ENCODE measurements at places on chromosomes 16 and 17.

- no peak for DNase-seq
These were observed 5.2 kb downstream of the TIMP2 start for GRCh38 chr17:78919861-78920450.

DNA sequence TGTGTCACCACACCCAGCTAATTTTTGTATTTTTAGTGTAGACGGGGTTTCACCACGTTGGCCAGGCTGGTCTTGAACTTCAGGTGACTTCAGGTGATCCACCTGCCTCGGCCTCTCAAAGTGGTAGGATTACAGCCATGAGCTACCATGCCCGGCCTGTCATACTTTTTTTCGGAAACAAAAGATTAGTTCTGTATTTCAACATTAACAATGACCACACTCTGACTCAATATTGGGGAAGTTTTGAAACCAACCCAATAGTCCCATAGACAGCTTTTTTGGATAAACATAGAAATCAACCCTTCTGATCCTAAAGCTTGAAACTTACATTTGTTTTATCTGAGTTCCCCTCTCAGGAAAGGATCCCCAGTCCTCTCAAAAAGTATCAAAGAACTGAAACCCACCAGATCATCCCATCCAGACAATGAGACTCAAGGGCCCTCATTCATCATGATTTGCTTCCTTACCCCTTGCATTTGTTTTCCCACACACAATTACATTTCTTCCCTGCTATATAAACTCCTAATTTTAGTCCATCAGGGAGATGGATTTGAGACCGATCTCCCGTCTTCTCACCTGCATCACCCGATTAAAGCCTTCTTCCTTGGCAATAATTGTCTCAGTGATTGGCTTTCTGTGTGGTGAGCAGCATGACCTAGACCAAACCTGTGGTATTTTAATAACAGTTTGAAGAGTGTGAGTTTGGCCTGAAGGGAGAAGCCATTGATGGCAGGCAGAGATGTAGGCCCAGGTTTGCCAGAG lies 7.2 kb upstream of the AGRP start:
- no peak for DNase-seq

GRCh38 chr17:83109793-83110645 lies 30.6 kb downstream of the METRNL start:
- no peak for DNase-seq

DNA sequence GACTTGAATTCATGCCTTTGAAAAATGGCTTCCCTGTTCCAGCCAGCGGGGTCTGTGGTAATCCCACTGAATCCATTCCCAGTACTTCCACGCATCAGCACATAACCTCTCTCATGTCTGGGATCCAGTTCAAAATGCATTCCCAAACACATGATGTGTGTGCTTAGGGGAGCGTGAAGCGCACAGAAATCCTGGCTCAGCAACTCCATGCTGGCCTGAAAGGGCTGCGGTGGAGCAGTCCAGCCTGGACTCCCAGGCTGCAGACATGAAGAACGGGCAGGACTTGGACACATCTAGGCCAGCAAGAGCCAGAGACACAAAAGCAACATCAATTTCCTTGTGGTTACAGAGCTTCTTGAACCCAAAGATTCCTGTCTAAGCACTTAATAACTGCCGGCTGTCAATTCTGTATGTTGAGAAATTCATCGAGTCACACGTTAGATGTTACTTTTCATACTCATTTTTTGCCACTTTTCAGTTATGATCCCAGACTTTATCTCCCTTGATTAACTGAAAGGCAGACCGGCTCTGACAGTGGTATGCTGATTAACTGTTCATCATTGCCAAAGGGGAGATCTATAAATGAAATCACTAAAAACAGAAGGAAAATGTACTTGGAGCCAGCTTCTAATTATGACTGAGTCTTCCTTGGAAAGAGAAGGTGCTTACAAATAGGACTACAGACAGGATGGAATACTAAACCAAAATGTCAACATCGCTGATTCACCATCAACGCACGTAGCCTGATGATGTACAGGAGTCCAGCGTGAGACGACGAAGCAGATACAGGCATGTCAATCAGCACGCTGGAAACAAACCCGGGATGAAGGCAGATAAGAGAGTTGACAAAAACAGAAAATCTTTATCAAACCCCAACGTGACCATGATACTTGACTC lies 23.0 kb downstream of the NSMCE1 start:
- DNase-seq: peak; percentile 41

DNA sequence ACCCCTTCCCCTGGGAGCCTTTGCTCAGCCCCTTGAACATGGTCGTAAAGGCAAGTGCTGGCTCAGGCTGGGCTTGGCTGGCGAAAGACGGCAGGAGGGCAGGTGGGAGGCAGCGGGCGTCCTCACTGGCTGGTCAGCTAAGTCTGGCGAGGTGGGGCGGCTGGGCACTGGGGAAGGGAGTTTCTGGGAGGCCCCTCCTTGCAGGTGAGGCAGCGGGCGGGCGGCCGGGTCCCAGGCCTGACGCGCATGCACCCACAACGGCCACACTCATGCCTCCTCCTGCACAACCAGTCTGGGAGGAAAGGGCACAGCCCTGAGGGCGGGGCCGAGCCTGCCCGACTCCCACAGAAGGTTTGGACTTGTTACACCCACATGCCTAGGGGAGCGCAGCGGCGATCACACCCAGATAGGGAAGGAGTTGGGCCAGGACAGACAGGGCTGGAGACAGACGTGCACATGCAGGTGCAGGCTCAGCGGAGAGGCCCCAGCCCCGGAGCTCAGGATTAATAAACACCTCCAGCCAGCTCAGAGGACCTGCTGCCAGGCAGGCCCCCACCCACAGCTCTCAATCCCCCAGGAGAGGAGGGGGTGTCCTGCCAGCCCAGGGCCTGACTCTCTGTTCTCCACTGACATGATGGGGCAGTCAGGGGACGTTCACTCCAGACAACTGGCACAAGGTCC lies at the start of gene EVPL:
Gene EVPL (minus strand): TSS at position 148 of the 681 bp plus-strand sequence. CDS start 108 bp downstream, at position 40.
- DNase-seq: no peak

DNA sequence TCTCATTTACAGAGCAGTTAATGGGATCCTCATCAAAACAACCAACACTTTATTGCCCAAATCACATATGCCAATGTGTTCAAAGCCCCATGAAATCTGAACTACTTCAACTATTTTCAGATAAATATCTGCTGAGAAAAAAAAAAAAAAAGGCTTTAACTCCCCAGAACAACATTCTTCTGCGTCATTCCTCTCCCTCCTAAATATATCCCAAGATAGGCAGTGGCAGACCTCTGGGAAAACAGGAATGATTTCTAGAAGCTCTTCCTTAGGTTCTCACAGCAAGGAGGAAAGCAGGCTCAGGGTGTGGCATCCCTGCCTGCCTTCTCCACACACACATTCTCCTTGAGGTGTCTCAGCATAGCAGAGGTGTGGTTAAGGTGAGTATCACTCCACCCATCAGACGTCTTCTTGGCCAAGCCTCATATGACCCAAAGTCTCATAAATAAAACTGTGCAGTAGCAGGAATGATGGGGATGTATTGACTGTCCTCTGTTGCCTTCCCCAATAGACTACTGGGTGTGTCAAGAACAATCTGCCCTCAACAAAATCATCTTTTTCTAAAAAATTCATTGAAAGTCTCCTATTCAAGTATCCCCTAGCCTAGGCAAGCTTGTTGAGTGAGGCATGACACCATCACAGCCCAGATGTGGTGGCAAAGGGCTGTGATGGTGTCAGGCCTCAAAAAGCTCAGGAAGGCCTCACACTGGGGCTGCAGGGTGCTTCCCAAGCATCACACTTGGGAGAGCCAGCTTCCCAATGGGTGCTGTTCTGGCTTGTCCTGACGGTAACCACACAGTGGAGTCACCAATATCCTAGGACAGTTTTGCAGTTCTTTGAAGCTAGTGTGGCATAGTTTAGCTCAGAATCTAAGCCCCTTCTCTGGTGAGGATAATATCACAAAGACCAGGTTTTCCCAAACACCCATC lies 135.4 kb upstream of the SOX9 start:
- no peak for DNase-seq

- DNase-seq: no peak
These were observed 1.8 kb downstream of the MAPT start for GRCh38 chr17:45895969-45896785.

GRCh38 chr16:85079785-85080570 lies 32.3 kb downstream of the CIBAR2 start:
- no peak for DNase-seq

GRCh38 chr17:5019475-5019956 lies 15.7 kb downstream of the SLC52A1 start:
- peak; percentile 44 for DNase-seq

DNA sequence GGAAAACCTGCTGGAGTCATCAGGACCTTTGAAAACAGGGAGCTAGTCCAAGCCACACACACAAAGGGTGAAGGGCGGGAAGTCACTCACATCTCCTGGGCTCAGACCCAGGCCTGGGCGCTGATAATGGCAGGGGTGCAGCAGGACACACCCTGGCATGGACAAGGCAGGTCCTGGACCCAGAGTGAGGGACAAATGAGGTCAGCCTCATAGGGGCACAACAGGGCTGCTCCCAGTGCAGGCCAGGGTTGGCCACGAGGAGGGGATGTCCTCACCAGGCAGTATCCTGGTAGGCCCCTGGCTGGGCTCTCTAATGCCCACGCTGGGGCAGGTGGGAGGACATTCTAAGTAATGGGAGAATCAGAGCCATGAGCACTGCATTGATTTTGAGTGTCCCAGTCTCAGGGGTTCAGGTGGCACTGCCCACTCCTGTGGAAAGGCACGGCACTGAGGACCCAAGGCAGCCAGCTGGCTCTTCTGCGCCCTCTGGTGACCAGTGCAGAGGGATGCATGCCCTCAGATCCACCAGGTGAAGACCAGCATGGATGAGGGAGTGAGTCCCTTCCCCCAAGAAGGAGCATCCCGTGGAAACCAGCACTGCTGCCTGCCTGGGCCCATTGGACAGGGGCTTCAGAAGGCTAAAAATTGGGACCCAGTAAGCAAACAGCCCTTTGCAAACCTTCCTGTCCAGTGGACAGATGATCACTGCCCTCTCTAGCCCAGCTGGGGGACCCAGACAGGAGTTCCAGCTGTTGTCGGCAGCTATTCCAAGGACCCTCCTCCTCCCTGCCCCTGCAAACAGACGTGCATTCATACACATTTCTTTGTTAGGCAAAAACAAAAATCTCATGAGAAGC lies 23.4 kb upstream of the SREBF1 start:
- peak; percentile 45 for DNase-seq

GRCh38 chr16:600781-601180 lies 10.9 kb downstream of the RAB40C start:
- no peak for DNase-seq

DNA sequence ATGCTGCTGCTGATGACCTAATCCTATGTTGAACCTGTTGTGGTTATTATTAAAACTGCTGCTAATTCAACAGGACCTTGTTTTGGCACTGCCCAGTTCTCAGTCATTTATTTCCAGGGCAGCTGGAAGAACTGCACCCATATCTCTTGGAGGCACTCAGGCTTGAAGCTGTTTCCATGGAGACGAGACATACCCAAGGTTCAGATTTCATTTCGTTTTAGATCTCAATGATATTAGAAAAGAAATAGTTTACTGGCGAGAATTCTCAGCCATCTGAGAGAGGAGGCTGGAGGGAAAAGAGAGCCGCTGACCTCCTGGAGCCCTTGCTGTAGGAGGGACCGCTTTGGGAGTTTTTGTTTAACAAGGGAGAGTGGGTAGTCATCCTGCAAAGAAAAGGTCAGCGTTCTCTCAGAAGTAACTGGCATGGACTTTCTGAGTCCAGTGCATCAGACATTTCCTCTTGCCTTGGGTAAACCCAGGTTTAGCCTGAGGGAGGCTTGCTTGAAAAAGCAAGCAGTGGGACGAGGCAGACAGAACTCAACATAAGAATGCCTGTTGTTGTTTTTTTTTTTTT lies 75.4 kb downstream of the YPEL2 start:
- no peak for DNase-seq

DNA sequence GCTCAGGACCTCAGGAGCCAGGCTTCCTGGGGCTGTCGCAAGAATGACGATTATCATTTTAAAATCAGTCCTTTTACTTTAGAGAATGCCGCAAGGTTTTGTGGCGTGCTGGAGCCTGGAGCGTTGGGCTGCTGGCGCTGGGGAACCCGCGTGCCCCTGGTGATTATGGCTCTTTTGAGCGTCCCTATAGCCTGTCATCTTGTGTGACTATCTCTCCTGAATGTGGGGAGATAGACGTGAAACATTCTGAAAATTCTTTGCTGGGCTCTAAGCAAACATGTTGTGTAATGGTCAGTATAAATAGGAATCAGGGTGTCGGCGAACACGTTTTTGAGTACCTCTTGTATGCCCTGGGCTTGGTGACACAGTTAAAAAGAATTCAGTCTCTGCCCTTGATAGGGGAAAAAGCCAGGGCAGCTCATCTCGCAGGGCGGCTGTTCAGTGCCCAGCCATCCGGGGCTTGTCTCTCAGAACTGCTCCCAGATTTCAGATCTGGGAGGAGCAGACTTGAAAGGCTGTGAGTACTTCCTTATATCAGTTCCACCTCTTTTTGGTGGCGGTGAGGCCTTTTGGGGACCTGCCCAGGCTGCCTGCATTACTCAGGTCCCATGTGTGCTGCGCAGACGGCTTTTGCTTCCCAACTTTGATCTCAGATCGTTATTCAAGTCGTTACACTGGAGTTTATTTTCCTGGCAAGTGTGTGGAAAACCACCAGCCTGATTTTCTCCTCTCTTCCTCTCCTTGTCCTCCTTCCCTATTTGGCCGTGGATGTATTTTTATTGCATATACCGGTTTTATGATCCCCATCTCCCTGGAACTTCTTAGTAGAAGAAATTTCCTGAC lies 973 bp downstream of the SLC7A6 start:
- DNase-seq: no peak

GRCh38 chr16:12206098-12206748 lies 229.7 kb downstream of the SNX29 start:
- DNase-seq: no peak

GRCh38 chr17:80568246-80568645 lies 23.6 kb downstream of the RPTOR start:
- no peak for DNase-seq

DNA sequence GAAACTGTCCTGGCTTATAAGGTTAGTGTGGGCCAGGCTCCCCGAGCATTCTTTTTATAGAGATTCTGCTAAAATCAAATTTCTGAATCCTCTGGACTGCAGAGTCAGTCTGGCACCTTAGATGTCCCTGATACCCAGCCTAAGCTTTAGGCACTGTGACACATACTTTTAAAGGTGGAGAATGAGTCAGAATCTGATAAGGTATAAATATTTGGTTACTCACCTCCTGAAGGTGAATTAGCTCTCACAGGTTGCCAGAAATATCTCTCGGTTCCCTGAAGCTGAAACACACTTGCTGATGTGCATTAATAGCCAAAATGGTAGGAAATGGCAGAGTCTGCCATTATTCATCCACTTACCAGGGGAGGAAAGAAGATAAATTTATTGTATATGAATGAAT lies 446.9 kb downstream of the UTP18 start:
- no peak for DNase-seq

DNA sequence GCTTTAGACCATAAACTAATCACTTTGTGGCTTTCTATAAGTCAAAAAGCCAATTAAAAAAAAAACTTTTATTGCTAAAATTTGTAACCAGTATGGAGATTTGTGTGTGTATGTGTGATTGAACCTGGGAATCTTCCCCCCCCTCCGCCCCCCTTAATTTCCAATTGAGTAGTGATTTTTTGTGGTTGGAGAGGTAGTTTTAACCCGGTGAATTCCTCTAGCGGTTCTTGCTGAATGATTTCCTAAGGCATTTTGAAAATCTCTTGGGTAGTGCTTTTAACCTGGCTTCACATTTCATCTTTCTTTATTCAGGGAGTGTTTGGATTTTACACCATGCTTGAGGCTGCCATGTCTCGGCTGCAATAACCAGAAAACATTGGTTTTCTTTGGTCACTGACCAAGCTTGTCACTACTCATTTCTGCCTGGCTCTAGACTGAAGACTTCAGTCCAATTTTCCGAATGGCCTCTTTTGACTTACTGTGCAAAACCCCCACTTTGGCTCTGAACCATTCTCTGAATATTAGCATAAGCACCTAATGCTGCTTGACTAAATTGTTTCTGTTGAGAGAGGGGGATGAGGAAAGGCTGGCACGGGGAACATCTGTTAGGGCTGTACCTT lies 35.6 kb downstream of the PRKCA start:
- no peak for DNase-seq

All from stimulated activated CD8-positive, alpha-beta memory T cell treated with anti-CD3 and anti-CD28 coated beads, Interleukin-2, amount 100 ng/mL, for 48 hours (primary cell).